ENCODE measurements at places on chromosomes 1 and 21. TPM values are rescaled to one million over a fixed set of nuclear protein-coding genes. Genes with fewer than 3 reads are reported as not detected.

The ELF3 gene
- 0.17 TPM for total RNA-seq

The SPATA21 gene
- total RNA-seq, result not detected

The PKP1 gene
- total RNA-seq, result under 0.01 TPM

The SETD4 gene
- 11.3 TPM for total RNA-seq

The MIGA1 gene
- total RNA-seq, result 14.0 TPM

The OR10J4 gene
- not detected for total RNA-seq

The FCGR1A gene
- not detected for total RNA-seq

The SSR2 gene
- total RNA-seq, result 304 TPM

The MYOG gene
- total RNA-seq, result not detected

The ITGB2 gene
- not detected for total RNA-seq

All from fibroblast of lung (primary cell).